ENCODE measurements at places on chromosomes 2 and 18.

GRCh38 chr2:28276076-28276618, 116.5 kb upstream of the FOSL2 start:
- no peak for DNase-seq

GRCh38 chr2:82023710-82024109, 1719.2 kb upstream of the LRRTM1 start:
- no peak for DNase-seq

DNA sequence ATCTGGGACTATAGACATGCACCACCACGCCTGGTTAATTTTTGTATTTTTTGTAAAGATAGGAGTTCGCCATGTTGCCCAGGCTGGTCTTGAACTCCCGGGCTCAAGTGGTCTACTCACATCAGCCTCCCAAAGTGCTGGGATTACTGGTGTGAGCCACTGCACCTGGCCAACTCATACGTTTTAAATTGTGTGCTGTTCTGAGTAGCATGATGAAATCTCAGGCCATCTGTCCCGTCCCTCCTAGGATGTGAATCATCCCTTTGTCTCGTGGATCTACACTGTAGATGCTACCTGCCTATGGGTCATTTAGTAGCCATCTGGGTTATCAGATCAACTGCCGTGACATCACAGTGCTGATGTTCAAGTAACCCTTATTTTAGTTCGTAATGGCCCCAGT, 38.5 kb upstream of the RMP24 start:
- DNase-seq: no peak

DNA sequence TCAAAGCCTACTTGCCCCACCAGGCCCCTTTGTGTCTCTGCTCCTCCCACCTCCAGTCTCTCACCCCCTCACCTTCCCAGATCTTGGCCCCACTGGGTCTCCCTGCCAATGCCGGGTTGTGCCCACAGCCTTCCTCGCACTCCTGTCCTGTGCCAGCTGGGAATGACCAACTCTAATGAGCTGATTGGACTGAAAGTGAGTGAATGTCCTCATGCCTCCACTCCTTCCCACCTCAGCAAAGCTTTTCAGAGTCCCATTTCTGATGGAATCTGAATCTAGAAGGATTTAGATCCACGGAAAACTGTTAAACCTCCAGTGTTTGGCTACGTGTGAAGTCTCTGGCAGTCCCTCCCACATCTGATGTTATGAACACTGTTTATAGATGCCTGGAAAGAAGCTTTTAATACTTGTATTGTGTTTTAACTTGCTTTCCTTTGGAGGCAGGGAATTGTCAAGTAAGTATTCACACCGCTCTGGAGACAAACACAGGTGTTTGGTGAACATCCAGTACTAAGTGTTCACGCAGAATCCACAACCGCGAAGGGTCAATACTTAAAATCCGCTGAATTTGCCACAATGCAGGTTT, 103.9 kb downstream of the RTN4 start:
- no peak for DNase-seq

Data from transverse colon (tissue), 4 donors.